Cardiac fibroblast (primary cell): ENCODE measurements at places on chromosomes 1 and 21.
A peak's percentile ranks its signal among the peaks of the same experiment; 100 is the strongest.

DNA sequence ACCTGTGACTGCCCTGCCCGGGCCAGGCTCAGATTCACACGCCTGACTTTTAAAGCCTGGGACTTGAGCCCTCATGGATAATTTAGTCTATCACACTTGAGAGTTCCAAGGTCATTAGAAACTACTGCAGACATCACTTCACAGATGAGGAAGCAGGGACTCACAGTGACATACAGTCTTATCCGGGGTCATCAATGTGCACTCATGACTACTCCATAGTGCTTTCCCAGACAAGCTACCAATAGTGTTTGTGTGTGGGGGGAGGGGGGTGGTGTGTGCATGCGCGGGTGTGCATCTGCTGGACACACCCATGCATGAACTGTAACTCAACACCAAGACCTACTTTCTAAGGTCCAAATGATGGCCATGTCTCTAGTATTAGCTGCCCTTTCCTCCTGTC lies 16.1 kb upstream of the SLC5A9 start:
- no peak for DNase-seq

GRCh38 chr1:157313240-157313807 lies 175.1 kb upstream of the ETV3 start:
- no peak for DNase-seq

DNA sequence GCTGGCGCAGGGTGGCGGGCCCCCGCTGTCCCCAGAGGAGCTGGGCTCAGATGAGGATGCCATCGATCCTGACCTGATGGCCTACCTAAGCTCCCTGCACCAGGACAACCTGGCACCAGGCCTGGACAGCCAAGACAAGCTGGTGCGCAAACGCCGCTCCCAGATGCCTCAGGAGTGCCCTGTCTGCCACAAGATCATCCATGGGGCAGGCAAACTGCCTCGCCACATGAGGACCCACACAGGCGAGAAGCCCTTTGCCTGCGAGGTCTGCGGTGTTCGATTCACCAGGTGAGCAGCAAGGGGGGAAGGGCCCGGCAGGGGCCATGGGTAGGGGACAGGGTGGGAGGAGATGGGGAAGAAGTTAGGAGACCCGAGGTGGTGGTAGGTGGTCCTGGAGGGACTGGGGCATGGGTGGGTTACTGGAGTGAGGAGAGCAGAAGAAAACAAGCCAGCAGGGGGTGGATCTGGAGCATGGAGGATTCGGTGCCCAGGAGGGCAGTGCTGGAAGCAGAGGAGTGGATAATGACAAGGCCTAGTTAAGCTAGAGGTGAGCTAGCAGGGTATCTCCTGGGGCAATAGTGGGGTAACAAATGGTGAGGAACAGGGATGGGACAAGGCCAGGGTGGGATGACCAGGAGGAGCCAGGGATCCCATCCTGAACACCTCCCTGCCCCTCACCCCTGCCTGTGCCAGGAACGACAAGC lies 13.1 kb downstream of the ZBTB7B start:
- no peak for DNase-seq

DNA sequence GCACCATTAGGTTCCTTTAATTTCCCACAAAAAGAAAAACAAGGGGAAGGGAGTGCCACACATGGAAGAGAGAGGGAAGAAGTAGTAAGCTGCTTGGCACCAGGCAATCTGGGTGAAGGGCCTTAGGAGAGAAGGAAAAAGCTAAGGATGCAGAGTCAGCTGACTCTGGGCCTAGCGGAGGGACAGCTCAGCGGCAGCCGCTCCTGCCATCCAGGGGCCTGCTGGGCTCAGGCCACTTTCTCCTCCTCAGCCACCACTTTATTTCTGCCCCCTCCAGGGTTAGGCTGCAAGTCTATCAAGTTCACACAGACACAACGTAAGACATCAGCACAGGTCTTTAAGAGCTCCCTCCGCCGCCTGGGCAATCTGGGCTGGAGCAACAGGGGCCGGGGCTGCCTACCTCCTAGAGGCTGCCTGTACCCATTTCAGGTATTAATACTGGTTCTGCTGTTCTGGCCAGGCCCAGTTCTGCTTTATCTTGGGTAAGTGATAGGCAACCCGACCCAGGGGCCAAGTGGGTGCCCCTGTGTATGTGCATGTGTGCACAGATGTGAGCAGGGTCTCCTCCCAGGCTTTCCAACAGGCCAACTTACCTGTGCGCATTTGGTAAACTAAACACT lies 53.6 kb downstream of the SLC45A1 start:
- no peak for DNase-seq

- DNase-seq, result peak; percentile 57
These were observed 1.9 kb upstream of the GPR153 start for GRCh38 chr1:6262555-6263420.

- DNase-seq, result no peak
These were observed 100.5 kb upstream of the COL11A1 start for GRCh38 chr1:103208844-103209243.

DNA sequence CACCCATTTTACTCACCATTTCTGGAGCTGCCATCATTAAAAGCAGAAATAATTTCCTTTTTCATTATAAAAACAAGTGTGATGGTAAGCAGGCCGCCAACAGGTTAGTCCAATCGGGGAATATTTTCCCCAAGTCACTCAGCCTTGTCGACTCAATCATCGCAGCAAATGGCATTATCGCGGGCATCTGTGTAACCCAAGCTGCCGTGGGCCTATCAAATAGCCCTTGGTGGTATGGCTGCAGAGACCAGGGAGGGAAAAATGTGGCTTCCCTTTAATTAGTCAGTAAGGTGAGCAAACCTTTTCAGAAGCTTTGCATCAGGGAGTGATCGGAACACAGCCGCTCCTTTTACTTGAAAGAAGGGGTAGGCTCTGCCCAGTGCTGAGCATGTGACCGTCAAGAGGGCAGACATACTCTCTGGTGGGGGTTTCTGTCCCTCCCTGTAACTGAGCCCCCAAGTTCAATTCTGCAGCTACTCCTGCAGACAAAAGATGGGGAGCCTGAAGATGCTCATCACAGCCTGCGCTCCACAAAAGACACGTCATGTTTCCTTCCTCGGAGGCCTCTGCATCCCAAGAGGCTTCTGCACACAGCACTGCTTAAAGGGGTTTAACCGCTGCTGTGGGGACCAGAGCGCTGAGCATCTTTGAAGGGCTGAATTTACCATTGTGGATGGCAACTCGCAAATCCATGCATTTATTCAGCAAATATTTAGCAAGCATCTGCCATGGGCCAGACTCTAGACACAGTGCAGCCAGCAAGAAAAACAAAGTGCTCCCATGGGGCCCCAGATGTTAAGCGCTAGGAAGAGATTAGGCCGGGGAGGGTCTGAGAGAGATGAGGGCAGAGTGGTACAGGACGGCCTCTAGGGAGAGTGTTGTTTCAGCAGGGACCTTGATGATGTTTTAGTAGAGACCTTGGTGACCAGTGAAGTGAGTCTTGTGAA lies 1.2 kb upstream of the TMPRSS3 start:
- no peak for DNase-seq

DNA sequence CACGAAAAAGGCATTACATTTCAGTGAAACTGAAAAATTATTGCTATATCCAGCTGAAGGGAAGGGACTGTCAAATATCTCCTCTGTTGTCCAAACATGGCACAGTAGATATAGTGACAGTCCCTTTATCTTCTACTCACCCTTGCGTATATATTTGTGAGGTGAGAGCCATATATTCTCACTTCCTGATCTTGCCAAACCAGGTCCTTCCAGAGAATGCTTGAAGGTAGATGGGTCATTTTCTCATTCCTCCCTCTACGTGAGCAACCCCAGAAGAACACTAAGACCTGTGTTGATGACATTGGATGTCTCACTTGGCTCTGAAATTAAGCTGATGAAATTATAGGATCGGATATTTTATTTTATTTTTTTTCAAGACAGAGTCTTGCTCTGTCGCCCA lies 151.2 kb downstream of the DHRS3 start:
- DNase-seq, result no peak

DNA sequence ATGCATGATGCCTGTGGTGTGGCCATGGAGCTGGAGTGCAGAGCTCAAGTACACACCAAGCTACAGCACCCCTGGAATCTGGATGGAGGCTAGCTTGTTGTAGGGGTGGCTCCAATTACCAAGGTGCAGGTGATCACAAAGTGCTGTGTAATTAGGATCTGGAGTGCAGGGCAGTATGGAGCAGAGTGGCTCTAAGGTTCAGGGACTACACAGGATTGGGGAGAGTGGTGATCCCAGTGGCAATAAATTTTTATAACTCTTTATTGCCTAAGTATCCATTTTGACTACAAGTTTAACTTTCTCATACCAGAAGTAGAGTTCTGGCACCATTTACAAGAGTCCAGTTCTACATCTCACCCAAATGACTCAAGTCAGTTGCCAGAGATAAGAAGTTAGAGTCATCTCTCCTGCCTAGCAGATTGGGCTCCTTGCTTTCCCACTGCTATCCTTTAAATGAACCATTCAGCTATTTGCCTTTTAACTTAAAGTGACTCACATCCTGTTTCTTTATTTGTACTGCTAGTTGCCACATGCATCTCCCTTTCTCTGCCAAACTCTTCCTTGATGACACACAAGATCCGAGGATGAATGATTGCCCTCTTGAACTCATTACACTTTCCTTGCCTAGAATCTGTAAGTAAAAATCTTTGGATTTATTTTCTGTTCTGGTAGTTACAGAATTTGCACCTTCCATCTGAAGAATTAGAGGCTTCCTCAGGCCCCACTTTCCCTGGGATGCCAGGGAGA lies 427.2 kb downstream of the KCNT2 start:
- peak; percentile 95 for DNase-seq

DNA sequence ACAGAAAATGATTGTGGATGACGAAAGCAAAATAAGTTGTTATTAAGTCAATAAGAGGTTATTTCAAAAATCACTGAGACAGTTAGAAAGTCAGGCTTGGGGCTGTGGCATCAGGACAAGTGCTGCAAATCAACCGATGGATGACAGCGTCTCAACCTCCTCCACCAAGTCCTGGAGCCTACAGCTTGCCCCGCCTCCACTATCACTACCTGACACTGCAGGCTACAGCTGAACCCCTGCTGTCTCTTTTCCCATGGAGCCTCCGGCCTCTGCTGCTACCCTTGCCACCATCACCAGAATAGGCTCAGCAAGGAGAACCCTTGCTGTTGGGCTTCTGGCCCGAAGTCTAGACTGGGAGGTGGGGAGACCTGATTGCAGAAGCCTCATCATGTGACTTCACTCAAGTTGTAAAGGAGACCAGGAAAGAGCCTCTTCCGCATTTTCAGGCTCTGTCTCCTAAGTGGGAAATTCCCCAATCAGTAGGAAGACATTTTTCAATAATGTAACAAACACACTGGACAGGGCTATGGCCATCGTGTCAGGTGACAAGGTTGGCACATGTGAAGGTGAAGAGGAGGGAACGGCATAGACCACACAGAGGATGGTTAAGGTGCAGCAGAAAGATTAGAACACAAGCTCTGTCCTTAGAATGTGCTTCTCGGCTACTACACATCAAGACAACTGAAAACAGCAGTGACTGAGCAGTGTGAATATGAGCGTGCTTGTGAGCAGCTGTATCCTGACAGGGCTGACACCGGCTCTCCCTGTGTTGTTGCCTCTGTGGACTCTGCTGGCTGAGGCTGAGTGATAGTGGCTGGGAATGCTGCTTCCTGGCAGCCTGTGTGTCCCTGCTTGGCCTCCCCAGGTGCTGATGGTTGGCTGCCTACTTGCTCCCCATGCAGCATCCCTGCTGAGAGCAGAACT lies 660.7 kb downstream of the PTPRU start:
- no peak for DNase-seq

DNA sequence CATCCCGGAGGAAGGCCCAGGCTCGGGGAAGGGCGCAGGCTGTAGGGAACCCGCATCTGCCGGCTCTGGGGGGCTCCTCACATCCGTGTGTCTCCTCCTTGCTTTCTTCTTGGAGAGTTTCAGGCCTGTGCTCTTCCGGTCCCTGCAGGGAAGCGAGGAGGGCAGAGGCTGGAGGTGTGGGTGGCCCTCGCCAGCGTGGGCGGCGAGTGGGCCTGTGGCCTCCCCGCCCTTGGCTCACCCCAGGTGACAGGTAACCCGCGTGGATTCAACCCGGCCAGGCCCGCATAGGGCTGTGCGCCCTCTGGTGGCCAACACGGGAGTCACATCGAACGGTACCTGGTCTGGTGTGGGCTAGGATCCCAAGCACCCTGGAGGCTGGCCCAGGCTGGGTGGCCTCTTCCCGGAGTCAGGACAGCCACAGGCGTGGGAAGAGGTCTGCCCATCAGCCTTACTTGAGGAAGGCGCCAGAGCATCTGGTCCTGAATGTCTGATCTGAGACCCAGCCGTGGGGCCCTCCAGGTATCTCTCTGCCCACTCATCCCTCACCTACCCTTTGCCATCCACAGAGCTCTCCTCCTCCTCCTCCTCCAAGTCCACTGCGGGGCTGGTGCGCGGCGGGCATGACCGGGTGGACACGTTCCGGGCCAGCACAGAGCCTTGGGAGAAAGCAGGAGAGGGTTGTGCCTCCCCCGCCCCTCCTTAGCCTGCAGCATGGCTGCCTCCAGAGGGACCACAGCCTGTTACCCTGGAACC lies 9.6 kb upstream of the TNFRSF25 start:
- no peak for DNase-seq

GRCh38 chr1:58304346-58304975 lies 242.1 kb downstream of the OMA1 start:
- peak; percentile 1 for DNase-seq

GRCh38 chr1:163744301-163744887 lies 422.6 kb downstream of the NUF2 start:
- no peak for DNase-seq

GRCh38 chr1:184424945-184425344 lies 38.1 kb downstream of the C1orf21 start:
- DNase-seq, result no peak
